ENCODE measurements at places on chromosomes 13 and 19.

GRCh38 chr13:113103646-113104045 lies 1.9 kb upstream of the F7 start:
- no peak for DNase-seq

- no peak for DNase-seq
These were observed at the start of gene PPP1R12C for GRCh38 chr19:55116859-55117662. PPP1R12C (minus strand) TSS chr19:55117637; CDS start chr19:55117543, 94 bp downstream.

GRCh38 chr13:24086642-24087041 lies 73.9 kb upstream of the SPATA13 start:
- no peak for DNase-seq

- DNase-seq, result no peak
These were observed 11.0 kb upstream of the ZNF492 start for GRCh38 chr19:22622901-22623840.

- DNase-seq, result no peak
These were observed 42.5 kb downstream of the SPRYD7 start for GRCh38 chr13:49893591-49893990.
